DMS 273 treated with DMSO at 0.1 percent for 48 hours (cell line): ENCODE measurements at places on chromosomes 5 and 9.

- DNase-seq, result no peak
These were observed 13.5 kb downstream of the NR6A1 start for GRCh38 chr9:124757616-124758015.

DNA sequence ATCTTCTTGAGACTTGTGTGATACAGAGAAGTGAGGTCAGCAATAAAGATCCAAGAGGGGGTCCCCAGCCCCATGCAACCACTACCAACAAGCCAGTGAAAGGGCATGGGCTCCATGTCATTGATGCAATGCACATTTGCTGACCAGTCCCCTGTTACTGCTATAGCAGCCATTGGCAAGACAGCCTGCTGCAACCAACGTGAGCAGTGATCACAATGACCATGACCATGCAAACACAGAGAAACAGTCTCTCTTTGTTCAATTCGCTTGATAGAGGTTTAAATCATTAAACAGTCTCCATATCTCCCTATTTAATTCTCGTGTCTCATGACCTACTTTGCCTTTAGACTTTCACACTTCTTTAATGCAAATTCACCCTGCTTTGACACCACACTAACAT, 30.0 kb upstream of the FOXB2 start:
- no peak for DNase-seq

GRCh38 chr5:144307736-144308135, 137.1 kb downstream of the KCTD16 start:
- DNase-seq, result peak; percentile 58

- no peak for DNase-seq
These were observed 26.7 kb downstream of the ERGIC1 start for GRCh38 chr5:172860520-172861443.

GRCh38 chr5:73488806-73489205, 9.4 kb upstream of the BTF3 start:
- DNase-seq, result no peak

- DNase-seq, result no peak
These were observed 78.4 kb downstream of the SLC38A9 start for GRCh38 chr5:55633574-55634208.

DNA sequence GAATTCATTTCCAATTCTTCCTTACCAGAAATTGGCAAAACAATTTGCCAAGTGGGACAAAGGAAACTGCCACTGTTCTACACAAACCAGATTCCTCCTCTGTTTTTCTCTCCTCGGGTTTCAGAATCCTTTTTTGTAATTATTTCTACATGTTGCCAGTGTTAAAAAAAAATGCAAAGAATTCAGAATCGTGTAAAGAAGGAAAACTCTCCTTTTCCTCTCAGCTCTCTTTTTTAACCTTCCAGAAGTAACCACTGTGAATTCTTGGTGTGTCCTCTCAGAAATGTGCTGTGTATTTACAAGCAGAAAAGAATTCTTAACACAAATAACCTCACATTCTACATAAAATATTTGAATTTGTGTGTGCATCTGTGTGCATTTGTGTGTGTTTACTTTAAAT, 224.6 kb downstream of the DRD1 start:
- DNase-seq, result no peak

DNA sequence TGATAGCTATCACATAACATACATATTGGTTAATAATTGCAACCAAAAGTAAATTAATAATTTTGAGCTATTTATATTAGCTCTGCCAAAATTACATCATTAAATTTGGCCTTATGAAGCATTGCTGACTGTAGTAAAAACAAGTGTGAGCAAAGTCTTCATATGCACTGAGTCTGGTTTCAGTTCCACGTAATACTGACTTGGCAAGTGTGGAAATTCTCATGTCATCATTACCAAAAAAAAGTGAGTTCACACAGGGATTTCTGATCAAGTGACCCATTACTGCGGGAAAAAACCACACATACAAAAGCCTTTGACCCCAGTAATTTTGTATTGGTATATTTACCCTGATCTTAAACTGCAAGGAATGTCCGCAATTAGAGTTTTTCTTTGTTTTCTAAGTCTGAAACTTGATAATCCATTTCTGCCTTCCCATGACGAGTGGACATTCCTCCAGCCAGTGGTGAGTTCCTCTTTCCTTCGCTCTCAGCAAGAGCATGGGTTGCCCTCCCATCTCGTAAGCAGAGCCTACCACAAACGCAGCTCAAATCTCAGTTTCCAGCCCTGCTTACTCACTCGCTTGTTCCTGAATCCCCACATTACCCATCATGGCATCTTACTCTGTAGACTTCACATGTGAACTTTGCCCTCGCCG, 220.2 kb upstream of the DMRT1 start:
- no peak for DNase-seq

- no peak for DNase-seq
These were observed 33.3 kb downstream of the PUM3 start for GRCh38 chr9:2810420-2811075.

DNA sequence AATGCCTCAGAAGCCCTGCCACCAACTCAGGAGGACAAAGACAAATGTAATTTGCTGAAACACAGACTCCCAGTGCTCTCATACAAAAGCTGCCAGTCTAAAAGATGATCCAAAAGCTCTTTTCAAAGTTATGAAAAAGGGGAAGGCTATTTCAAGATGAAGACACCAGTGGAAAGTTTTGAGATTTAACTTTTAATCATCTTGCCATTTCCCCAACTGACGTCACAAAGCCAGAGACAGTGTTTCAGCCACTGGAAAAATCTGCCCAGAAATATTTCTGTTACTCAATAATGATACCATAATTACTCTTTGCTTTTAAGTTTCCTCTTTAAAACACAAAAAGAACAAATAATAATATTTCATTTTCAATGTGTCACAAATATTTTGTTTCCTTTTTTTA, 20.9 kb downstream of the ENG start:
- DNase-seq, result no peak

DNA sequence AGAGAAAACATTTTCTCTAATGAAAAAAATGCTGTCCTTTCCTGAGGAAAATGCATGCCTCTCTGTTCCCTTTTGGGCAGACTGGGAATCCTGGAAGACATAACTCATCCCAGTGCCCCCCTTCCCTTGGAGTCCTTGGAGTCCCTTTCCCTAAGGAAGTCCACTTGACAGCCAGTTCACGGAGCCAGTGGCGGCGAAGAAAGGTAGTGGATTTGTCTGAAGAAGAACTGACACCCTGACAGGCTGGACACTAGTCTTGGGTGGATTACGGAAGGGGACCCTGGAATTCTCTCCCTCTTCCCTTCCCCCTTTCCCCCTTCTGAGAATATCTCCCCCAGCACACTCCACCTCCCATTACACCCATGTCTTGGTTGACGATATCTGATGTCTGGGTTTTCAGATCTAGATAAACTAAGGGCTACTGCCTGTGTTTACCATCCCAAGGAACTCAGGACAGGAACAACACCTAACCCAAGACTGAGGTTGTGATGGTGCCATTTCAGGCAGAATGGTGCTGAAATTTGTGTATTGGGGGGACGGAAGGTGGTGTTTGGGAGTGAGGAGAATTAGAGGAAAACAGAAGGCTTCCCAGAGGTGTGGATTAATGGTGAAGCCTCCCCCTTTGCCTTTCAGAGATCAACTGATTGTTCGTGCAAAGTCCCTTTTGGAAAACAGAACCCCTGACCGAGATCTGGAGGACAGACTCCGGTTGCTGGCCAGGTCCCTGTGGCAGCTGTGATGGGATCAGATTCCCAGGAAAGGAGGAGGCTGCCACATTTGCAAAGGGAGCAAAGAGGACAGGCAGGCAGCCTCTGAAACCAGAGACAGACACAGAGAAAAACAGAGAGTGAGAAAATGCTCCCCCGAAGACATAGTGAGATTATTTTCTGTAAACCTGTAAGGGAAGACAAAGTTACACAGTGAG, 704 bp downstream of the SPARC start:
- no peak for DNase-seq

DNA sequence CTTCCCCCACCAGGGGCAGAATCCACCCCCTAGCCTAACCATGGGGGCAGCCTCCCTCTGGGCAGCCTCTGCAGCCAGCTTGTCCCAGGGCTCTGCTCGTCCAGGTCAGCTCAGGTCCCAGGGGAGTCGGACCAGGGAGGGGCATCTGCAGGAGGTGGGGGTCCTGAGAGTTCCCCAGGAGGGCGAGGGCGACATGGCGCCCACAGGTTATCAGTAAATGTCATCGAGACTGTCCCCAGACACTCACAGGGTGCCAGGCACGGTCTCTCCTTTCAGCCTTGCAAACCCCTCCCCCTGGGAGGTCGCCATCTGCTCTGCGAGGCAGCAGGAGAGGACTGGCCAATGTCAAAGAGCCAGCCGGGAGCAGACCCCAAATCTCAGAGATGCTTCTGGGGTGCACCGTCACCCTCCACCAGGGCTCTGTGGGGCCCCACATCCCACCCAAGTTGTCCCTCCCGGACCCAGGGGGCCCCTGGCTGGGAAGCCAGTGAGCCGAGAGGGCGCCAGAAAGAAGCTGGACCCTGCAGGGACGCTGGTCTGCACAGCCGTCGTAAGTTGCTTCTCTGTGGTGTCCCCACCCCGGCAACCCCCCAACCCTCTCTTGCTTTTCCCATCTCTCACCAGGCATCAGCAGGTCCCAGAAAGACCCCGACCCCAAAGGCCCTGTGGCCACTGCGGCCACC, 69.3 kb downstream of the NTNG2 start:
- no peak for DNase-seq

- peak; percentile 12 for DNase-seq
These were observed 64.7 kb upstream of the SPOCK1 start for GRCh38 chr5:137563646-137564397.

- no peak for DNase-seq
These were observed 21.3 kb downstream of the CCDC69 start for GRCh38 chr5:151202381-151203139.

GRCh38 chr9:74887041-74887980, at the start of gene TRPM6:
TRPM6 (minus strand) TSS chr9:74887921; CDS start chr9:74887856, 65 bp downstream.
- DNase-seq, result peak; percentile 57

DNA sequence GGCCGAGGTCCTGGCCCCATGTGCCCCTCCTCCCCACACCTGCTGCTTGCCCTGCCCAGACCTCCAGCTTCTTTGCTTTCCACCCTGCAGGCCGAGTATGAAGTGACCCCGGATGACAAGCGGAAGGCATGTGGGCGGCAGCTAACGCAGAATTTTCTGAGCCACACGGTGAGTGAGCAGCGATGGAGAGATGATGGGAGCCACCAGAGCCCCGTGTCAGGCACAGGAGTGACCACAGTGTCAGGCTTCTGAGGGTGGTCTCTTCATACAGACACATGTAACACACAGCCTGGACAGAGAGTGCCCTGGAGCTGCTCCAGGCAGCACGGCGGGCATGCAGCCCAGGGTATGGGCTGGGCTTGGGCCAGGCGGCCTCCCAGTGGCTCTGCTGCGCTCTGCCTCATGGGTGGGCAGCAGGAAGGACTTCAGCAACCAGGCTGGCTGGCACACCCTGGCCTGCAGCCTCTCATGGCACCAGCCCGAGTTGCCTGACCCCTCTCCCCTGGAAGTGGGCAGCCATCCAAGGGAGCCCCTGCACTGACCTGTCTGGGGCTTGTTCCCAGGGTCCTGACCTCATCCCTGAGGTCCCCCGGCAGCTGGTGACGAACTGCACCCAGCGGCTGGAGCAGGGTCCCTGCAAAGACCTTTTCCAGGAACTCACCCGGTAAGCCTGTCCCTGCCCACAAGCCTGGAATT, 5.8 kb downstream of the GRK6 start:
- no peak for DNase-seq

DNA sequence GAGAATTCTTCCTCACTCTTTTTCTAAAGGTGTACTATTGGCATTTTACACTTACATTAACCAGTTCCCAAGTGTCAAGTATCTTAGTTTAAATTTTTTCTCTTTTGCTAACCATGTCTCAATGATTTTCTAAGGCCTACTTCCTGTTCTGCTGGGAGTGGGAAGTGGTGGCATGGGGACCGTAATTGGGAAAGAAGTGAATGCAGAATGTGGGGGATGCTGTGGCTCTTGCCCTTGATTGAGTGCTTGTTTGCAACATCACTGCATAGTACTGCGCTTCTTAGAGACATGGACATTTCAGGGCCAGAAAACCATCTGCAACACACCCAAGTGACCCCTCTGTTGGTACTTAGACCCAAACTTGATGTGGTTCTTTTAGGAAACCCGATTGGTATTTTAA, 32.8 kb downstream of the MRRF start:
- no peak for DNase-seq

- no peak for DNase-seq
These were observed 193.8 kb downstream of the SMARCA2 start for GRCh38 chr9:2208991-2209390.

- no peak for DNase-seq
These were observed 1.1 kb downstream of the PCDHB6 start for GRCh38 chr5:141150993-141151325.

GRCh38 chr9:63817622-63818518, 1467.1 kb downstream of the FOXD4L5 start:
- DNase-seq, result no peak

DNA sequence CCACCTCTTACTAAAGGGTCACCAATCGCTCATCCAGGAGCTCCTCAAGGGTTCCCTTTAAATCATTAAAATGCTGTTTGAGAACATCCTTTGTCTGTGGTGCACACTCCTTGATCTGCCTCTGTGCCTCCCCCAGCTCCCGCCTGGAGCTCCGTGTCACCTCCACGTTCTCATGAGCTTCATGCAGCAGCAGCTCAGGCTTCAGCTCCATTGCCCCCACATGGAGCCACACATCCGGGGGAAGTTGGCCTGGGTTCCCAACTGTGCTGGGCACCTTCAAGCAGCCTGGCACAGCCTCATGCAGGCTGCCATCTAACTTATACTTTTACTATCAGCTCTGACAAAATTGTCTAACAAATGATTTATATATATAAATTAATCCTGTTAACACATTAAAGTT, 585.8 kb upstream of the FAM174A start:
- DNase-seq, result no peak

DNA sequence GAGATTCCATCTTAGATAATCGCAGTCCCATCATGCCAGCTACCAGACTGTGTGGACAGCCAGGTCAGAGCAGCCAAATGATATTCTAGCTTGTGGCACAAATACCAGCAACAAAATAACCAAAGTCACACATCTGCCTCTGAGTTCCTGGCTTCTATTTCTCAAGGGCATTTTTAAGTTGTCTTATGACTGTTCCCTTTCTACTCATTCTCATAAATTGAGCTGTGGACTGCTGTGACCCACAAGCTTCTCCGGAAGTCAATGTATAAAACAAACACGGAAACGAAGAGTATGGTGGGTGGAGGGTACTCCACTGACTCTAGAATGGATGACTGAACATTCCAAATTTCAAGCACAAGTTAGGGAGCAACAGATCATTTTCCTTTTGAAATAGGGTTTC, 43.9 kb downstream of the PDCD1LG2 start:
- no peak for DNase-seq
